ENCODE measurements at places on chromosomes 2 and 18.

- DNase-seq: no peak
These were observed 2.0 kb downstream of the SDC1 start for GRCh38 chr2:20222769-20223406.

DNA sequence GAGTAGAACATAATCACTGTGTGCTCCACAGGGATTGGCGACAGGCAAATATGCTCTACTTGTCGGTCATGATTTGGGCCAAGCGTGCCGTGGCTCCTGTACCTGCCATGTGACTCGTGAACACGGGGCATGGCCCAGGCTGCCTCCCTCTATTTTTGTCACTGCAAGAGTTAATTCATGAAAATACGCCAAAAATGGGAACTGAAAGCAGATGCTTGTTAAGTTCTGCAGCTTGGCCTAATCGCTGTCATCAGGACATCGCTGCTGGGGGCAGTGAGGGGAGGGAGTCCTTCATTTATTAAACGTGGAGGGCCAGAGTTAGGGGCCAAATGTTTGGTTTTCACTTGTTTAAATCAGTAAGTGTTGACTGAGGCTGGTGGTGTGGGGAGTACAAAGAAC lies 177.8 kb downstream of the BCL2 start:
- DNase-seq: no peak

GRCh38 chr2:45901468-45902032 lies 250.1 kb downstream of the PRKCE start:
- no peak for DNase-seq

- no peak for DNase-seq
These were observed 166.9 kb downstream of the ZNF516 start for GRCh38 chr18:76328140-76328539.

DNA sequence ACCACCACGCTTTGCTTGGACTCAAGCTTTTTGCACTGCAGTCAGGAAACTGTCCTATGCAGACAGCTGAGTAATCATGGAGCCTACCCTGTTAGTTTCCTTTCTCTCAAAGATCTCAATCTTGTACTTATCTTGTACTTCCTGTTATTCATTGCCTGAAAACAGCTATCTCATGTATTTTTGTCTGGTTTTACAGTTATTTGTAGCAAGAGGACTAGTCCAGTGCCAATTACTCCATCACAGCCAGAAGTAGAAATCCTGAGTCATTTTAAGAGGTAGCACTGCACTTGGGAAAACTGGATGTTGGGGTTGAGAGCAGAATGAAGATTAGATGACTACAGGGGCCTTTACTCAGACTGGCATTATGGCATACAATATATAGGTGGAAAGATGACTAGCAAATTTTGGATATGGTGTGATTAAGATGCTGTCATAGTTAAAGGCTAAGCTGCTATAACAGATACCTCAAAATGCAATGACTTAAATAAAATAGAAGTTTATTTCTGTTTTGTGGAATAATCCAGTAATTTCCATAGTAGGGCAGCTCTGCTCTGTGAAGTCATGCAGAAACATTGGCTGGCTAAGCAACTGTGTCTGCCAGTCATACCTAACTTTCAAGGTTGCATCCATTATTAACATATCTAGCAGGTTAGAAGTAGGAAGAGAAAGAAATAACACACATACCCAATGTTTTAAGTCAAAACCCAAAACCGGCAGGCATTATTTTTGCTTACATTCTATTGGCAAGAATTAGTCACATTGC lies 21.1 kb upstream of the CHMP3 start:
- DNase-seq: no peak
